Naive B cell (primary cell): ENCODE measurements at places on chromosomes 1 and 21.

DNA sequence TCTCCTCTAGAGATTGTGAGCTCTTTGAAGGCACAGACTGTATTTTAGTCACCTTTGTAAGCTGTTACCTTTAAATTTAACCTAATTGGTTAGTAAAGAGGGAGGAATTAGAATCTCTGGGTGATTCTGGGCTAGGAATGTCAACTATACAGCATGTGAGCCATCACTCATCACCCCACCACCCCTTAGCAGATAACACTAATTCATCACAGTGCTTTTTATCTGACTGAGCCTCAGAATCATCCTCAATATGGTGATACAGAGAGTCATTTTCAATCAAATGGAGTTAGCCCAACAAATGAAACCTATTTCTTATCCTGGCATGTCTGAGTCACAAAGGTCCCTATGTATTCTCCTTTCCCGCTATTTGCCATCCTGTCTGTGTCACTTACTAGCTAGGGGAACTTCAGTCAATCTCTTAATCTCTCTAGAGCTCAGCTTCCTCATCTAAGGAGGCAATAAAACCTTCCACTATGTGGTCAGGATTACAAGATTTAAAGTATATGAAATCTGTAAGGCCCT is 13.3 kb downstream of the KCNJ10 start:
- no peak for DNase-seq

DNA sequence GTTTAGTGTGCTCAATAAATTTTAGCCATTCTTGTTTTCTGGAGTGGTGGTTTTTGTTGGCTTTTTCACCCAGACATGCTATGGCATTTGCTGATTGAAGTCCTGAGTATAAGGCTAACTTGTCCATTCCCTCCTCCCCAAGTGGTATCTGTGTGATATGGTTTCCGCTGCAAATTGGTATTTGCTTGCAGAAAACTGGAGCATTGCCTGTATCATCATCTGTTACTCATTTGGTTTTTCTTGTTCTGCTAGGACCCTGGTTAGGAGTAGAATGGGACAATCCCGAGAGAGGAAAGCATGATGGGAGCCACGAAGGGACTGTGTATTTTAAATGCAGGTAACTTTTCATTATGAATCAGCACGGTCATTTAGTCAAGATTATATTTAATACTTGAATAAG is 34.0 kb downstream of the TBCE start:
- no peak for DNase-seq

DNA sequence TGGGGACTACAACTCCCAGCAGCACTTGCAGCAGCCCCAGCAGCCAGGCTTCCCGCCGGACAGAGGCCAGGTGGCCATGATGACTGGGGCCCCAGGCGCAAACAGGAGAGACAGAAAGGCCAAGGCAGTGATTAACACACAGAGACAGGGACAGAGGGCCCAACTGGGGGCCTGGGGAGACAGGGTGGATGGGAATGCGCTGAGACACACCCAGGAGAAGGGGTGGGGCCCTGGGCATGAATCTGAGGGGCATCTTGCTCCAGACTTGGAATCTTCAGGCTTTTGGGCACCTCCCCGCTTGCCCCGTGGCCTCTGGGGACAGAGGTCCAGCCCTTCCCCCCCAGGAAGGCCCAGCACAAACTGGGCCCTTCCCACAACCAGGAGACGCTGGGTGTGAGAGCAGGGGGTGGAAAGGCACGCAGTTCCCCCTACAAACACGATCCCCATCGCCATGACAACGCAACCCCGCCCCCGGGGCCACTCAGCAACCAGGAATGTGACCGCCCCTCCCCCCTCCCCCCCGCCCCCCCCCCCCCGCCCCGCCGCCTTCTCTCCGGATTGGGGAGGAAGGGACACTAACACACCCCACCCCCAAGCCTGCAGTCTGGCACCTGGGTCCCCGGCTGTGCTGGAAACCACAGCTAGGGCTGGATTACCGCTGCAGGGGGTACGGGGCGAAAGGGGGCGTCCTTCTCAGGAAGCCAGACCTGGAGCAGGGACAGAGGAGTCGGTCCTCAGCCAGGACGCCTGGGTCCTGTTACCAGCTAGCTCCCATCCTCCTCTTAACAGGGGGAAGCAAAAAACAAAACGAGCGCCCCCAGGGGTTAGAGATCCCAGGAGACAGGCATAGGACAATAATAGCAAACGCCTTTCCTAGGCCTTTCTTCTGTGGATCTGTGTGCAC is 4.5 kb downstream of the HDGF start:
- DNase-seq, result peak; percentile 25

GRCh38 chr1:87878873-87879272 is 550.2 kb downstream of the LMO4 start:
- DNase-seq, result no peak

DNA sequence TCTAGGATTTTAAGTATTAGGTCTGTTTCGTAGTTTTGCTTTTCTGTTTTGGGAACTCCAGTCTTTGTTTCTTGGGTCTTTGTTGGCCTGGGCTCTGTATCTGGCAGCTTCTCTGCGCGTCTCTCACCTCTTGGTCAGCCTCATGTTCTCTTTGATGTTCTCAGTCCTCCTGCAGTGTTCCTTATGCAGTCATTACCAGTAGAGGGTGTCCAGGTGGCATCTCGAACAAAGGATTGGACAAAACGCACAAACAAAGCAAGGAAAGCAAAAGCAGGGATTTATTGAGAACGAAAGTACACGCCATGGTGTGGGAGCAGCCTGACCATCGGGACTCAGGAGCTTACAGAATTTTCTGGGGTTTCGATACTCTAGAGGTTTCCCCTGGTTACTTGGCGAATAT is 133.7 kb upstream of the COL6A1 start:
- no peak for DNase-seq

DNA sequence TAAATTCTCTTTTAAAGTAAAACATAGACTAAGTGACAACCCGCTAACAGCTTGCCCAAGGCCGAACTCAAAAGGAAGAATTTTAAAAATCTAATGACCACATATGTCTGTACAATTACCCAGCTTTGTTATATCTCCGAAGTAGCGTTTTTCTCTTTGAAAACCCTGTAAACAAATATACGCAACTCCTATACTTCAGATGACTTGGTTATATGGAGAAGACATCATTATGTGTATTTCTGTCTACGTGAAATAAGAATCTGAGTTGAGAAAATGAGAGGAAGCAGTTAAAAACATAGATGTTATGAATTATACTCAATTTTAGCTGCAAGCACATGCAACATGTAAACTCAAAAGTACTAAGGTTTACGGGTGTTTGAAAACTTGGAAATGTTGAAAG is 2.0 kb downstream of the PBX1 start:
- no peak for DNase-seq

- no peak for DNase-seq
These were observed 378 bp downstream of the ANKRD65 start for GRCh38 chr1:1420654-1421141.

- no peak for DNase-seq
These were observed 297.0 kb downstream of the GPATCH2 start for GRCh38 chr1:217333939-217334338.

- DNase-seq, result no peak
These were observed 4.9 kb downstream of the ARHGEF19 start for GRCh38 chr1:16207318-16208269.

DNA sequence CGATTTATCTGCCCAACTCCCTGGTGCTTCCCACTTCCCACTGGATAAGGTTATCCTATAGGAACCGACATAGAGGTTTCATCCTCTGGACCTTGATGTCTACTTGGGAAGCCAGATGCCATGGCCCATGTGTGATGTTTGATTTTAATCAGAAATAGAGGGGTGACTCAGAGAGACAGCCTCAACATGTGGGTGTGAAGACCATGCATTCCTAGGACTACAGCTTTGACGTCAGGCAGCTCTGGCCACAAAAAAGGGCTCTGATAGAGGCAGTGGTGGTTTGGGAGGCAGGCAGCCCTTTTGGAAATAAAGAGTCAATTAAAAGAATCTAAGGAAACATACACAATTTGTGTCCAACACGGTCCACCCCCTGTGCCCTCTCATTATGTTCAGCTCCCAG is 5.2 kb upstream of the SH2D2A start:
- DNase-seq, result no peak

DNA sequence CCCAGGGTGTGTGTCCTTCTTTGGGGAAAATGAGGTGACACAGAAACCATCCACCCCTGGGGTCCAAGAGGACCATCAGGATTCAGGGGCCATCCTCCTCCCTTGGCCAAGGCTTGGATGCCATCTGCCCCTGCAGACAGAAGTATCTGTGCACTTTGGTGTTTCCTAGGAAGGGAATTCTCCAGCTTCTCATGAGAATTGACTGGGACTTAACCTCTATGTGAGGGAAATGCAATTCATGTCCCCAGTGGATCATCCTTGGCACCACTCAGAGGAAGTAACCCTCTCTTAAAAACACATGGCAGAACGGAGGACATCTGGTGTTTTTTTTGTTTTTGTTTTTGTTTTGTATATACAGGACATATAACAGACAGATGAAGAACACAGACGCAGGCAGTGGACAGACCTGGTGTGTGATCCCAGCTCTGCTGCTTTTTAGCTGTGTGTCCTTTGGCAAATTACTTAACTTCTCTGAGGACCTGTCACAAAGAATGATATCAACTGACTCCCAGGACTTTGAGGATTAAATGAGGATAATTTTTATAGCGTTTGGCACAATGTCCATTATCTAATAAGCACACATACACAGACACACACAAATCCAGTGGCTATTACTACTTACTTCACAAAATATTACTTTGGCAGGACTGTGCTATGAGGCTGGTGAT is 3.8 kb downstream of the TNN start:
- DNase-seq, result no peak

GRCh38 chr1:179178183-179178582 is 51.3 kb downstream of the ABL2 start:
- DNase-seq, result no peak

GRCh38 chr1:58266242-58266641 is 280.3 kb downstream of the OMA1 start:
- no peak for DNase-seq

- DNase-seq, result no peak
These were observed 75.5 kb downstream of the MORN1 start for GRCh38 chr1:2315674-2316450.

DNA sequence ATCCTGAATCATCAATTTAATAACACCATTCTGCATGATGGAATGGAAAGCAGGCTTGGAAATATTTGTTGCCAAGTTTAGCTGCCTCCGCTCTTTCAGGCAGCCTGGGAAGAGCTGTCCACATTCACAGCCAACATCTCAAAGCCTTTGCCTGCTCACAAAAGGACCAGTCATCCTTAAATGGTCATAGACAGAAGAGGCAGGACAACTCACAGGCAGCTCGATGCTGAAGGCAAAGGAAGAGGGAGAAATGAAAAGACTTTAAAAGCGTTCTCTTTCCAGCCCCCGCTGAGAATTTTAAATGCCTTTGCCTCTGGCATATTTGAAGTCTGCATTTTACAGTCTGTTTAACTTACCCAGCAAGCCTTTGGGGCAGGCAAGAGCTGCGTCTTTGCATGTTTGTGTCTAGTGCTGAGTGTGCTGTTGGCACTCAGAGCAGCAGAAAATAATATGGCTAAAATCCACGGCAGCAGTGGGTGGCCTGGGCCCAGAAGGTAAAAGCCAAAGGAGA is 68.9 kb downstream of the NMNAT2 start:
- no peak for DNase-seq

GRCh38 chr1:20358761-20359263 is 68.1 kb downstream of the VWA5B1 start:
- no peak for DNase-seq

GRCh38 chr1:24277420-24278169 is 41.6 kb upstream of the GRHL3 start:
- no peak for DNase-seq

- no peak for DNase-seq
These were observed 415.2 kb upstream of the DAB1 start for GRCh38 chr1:57839067-57839466.

DNA sequence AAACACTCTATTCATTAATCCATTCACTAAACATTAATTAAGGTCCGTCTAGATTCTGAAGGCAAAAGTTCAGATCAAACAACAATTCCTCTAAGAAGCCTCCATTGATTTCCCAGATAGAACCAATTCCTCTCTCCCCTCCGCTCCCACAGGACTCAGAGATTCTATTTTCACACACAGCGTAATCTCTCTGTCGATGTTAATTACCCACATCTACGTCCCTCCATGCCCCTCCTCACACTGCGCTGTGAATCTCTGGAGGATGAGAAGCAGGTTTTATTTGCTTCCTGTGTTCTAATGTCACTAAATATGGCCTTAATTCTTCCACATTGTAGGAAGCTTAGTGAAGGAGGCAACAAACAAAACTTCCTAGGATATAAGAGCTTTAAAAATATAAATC is 306.7 kb downstream of the DSCAM start:
- no peak for DNase-seq

GRCh38 chr1:186643614-186644013 is 36.6 kb downstream of the PTGS2 start:
- no peak for DNase-seq
